ENCODE measurements at places on chromosomes 7 and 10.

- DNase-seq = no peak
Observed at GRCh38 chr7:125926621-125927020, 997.0 kb upstream of the POT1 start.

DNA sequence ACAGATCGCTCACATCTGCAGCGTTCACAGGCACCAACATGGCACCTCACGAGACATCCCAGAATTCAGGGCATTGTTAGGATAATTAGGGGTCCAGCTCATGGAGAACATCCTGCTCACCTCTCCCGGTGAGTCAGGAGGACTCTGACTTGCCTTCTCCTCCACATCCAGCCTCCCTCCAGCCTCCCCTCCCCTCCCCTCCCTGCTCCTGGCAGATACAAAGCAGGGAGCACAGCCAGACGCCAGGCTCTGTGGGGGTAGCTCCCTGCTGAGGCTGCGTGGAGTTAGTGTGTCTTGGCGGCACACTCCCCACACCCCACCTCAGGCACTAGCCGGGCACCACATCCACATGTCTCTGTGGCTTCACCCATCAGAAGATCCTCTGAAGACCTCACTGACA is 320.6 kb downstream of the CXCL12 start:
- no peak for DNase-seq

- no peak for DNase-seq
Observed at GRCh38 chr7:47536661-47537611, 45.0 kb downstream of the TNS3 start.

GRCh38 chr7:143259765-143260164 is 3.5 kb upstream of the GSTK1 start:
- DNase-seq = no peak

- no peak for DNase-seq
Observed at GRCh38 chr10:59582780-59583179, 126.9 kb downstream of the SLC16A9 start.

GRCh38 chr10:77746047-77746707 is 108.6 kb upstream of the KCNMA1 start:
- no peak for DNase-seq

GRCh38 chr10:104479906-104480593 is 126.4 kb downstream of the CFAP58 start:
- no peak for DNase-seq

DNA sequence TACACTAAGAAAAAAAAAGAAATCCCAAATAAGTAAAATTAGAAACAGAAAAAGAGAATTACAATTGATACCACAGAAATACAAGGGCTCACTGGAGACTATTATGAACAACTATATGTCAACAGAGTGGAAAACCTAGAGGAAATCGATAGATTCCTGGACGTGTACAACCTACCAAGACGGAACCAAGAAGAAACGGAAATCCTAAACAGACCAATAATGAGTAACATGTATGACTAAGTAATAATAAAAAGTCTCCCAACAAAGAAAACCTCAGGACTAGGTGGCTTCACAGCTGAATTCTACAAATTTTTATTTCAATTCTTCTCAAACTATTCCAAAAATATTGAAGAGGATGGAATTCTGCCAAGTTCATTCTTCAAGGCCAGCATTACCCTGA is 13.9 kb downstream of the DIP2C start:
- no peak for DNase-seq

All from NCI-H1436 treated with DMSO at 0.1 percent for 48 hours (cell line).